Stimulated activated CD4-positive, alpha-beta T cell treated with anti-CD3 and anti-CD28 coated beads, Interleukin-2, amount 100 ng/mL, for 24 hours (primary cell): ENCODE measurements at places on chromosomes 4 and X.

DNA sequence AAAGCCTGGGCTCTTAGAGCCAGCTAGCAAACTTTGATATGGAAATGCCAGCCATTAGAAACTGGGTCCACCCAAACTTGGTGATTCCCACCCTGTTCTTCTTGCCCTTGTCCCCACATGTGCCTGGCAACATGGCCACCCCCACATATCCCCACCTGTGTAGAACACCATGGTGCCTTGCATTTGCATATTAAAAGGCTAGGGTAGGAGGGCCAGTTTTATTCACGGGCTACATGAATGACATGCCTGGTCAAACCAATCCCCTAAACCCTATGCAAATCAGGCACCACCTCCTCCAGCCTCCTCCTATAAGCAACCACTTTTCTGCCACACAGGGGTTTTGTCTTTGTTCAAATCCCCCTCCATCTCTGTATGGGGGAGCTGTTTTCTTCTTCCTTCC, 104.9 kb downstream of the CLNK start:
- DNase-seq, result no peak

GRCh38 chr4:105280338-105281123, 133.9 kb downstream of the TET2 start:
- DNase-seq, result no peak

- no peak for DNase-seq
Observed at GRCh38 chr4:106996490-106996889, 39.6 kb downstream of the DKK2 start.

- DNase-seq, result peak; percentile 18
Observed at GRCh38 chr4:56129431-56129861, 180.7 kb downstream of the CEP135 start.

GRCh38 chr4:169774466-169775445, 17.0 kb upstream of the HPF1 start:
- DNase-seq, result peak; percentile 33

DNA sequence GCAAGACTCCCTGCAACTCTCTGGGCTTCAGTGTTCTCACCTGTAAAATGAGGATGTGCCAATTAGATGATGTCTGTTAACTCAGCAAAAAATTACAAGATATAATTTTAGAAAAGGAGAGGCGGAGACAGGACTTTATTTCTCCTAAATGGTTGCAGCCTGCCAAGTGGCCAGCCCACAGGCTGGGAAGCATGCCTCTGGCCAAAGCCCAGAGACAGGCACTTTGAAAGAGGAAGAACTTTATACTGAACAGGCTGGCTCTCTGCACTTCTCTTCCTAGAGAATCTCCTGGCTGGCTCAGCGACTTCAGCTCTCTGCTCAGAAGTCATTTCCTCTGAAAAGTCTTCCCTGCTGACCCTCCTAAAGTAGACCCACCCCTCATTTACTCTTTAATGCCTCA, 3.7 kb downstream of the PRDM5 start:
- DNase-seq, result no peak

GRCh38 chr4:146436423-146437162, 85.1 kb downstream of the SLC10A7 start:
- no peak for DNase-seq
